ENCODE measurements at places on chromosomes 12 and 14. TPM values are rescaled to one million over a fixed set of nuclear protein-coding genes. Genes with fewer than 3 reads are reported as not detected.

Gene ATP6V1D
- total RNA-seq: 96.3 TPM

Gene ANKRD33
- total RNA-seq: not detected

Gene HNRNPA1
- 618 TPM for total RNA-seq

Gene LIN7A
- 4.3 TPM for total RNA-seq

Gene DTX3
- 19.2 TPM for total RNA-seq

Gene TSPAN11
- 27.1 TPM for total RNA-seq

Gene SRRM4
- total RNA-seq: 0.31 TPM

Gene ST8SIA1
- total RNA-seq: 10.2 TPM

All from tongue (tissue), 3 donors.